ENCODE measurements at places on chromosomes 6 and 20.

GRCh38 chr6:136467186-136467585 lies 83.0 kb downstream of the MAP7 start:
- no peak for DNase-seq

GRCh38 chr20:50311308-50312001 lies 120.8 kb downstream of the CEBPB start:
- DNase-seq, result no peak

DNA sequence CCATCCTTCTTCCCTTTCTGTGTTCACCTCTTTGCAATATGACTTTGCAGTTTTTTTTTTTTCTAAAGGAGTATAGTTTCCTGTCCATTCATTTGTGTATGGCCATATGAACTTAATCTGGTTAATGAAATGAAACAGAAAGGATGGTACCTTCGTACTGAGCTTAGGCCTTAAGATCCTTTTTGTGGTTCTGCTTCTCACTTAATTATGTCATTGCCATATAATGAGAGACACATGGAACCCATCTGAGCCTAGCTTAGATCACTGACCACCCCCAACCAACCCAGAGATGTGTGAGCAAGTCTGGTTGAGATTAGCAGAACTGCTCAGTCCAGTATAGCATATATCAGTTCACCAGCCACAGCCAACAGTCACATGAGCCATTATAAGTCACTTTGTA lies 1179.6 kb downstream of the HACE1 start:
- DNase-seq, result no peak

GRCh38 chr6:44078827-44079671 lies 48.2 kb downstream of the MRPL14 start:
- no peak for DNase-seq

DNA sequence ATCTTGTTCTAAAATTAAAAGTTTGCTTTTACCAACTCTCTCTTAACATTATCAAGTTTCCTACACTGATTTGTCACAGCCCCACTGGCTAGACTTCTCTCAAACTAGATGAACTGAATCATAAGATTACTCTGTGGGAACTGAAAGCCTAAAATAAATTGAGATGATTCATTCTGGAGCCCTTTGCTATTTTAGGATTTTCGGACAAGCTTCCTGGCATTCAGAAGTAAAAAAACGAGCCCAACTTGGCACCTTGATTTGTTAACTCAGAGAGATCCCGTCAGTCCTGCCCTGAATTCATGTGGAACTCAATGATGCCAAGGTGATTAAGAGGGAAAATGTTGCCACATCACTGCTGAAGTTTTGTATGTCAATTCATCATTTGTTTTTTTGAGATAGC lies 122.0 kb upstream of the NRSN1 start:
- DNase-seq, result no peak

DNA sequence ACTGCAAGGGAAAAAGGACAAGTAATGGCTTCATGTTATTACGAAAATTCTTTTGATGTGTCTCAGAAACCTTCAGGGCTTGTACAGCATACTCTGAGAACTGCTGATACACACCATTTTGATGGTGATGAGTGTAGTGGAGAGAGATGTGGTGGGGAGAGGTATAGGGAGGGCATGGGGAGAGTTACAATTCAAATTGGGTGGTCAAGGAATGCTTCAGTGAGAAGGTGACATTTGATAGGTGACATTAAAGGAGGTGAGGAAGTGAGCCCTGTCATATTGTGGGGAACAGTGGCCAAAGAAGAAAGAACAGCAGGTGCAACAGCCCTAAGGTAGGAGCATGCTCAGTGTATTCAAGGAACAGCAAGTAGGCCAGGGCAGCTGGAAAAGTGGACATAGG lies 318.9 kb downstream of the CLIC5 start:
- DNase-seq, result no peak

DNA sequence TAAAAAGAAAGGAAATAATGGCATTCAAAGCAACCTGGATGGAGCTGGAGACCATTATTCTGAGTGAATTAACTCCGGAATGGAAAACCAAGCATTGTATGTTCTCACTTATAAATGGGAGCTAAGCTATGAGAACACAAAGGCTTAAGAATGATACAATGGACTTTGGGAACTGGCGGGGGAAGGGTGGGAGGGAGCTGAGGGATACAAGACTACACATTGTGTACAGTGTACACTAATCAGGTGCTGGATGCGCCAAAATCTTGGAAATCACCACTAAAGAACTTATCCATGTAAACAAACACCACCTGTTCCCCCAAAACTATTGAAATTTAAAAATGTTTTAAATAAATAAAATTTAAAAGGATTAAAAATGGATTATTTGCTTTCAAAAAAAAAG lies 4.1 kb upstream of the HLA-E start:
- DNase-seq, result no peak

- peak; percentile 36 for DNase-seq
These were observed 252.9 kb upstream of the MAN1A1 start for GRCh38 chr6:119602215-119603178.

GRCh38 chr6:111662072-111662793 lies 56.6 kb upstream of the TRAF3IP2 start:
- no peak for DNase-seq

- DNase-seq, result no peak
These were observed 191.6 kb upstream of the PRDM1 start for GRCh38 chr6:105894556-105894955.

GRCh38 chr20:46703435-46703834 lies 6.0 kb upstream of the SLC2A10 start:
- no peak for DNase-seq

DNA sequence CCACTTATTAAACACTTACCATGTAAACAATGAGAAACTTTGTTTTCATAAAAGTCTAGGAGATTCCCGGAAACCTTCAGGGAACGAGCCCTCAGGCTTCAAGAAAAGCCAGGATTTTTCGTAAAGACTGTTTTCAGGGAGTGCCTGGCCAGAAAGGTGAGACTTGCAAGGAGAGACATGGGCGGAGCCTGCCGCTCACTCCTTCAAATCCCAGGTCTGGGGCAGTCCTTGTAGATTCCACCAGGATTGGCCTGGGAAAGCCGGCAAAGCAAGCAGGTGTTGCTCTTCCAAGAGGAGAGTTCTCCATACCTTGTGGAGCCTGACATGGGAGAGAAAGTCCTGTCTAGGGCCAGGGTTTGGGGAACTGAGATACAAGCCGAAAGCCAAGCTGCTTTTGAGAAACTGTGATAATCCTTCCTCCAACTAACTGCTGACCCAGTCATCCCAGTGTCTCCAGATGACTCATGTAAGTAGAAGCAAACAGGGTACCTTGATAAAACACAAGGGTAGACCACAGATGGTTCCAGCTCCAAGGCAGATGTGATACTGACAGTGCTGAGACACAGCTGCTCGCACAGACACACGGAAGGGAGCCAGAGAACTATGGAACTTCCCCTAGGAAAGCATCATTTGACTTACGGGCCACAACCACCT lies 69.4 kb upstream of the NAA20 start:
- DNase-seq, result no peak

DNA sequence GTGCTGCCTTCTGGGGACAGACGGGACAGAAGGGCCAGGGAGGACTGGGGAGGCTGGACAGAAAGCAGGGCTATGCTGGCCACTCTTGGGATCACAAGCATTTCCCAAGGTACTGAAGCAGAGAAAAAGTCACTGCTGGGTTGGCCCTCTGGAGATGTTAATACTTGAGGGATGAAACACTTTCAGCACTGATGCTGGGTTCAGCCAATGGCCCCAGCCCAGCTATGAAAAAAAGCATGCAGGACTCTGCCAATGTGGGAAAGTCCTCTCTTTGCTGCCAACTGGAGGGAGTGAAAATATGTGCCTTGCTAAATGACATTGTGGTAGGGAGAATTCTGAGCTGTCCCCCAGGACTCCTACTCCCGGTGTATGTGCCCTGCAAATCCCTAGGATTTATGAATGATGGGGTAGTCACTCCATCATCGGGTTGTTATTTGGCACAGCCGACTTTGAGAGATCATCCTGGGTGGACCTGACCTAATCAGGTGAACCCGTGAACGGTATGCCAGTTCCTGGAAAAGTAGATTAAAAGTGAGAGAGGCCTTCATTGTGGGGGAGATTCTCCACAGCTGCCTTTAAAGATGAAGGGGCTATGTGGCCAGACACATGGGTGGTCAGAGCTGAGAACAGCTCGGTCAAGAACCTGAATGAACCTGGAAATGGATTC lies 119.9 kb upstream of the TRAF3IP2 start:
- DNase-seq, result no peak

DNA sequence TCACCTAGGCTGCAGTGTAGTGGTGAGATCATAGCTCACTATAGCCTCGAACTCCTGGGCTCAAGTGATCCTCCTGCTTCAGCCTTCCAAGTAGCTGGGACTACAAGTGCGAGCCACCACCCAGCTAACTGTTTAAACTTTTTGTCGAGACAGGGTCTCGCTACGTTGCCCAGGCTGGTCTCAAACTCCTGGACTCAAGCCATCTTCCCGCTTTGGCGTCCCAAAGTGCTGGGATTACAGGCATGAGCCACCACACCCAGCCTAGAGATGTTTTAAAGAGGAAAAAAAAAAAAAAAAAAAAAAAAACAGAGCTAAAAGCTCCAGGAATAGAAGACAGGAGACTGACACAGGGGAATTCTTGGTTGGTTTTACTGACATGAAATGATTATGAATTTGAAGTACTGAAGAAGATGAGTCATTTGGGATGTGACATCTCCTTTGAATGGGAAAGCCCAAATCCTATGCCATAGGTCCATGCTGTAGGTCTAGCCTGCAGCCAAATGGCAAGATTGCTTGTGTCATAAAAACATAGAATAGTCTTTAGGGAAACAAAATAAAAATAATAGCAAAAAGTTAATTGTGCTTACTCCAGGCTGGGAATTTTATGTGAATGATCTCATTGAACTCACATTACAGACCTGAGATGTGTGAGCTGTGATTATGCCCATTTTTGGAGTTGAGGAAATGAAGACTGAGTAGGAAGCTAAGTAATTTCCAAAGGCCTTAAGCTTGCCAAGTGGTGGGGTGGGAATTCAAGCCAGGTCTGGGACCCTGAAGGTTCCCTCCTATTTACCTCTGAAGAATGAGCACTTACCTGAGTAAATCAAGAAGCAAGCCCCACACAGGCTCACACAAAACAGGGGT lies 24.3 kb upstream of the NHSL1 start:
- DNase-seq, result no peak

DNA sequence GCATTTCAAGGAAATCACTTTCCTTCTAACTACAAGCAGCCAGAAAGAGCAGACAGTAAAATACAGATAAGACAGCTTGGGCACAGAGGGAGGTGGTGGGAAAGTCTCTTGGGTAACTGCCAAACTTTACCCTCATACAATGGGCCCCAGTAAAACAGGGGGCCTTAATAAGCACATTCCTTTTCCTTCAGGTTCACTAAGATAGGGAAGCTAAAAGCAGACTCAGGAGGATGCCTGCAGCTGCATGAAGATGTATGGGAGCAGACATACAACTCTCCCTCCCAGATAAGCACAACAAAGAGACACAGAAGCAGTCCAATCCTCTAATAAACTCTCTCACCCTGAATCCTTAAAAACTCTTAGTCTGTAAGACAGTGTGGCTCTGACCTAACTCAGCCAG lies 49.0 kb downstream of the SIM1 start:
- no peak for DNase-seq

GRCh38 chr20:37072293-37073196 lies 23.3 kb downstream of the RBL1 start:
- DNase-seq, result no peak

- peak; percentile 14 for DNase-seq
These were observed 8.4 kb downstream of the GMDS start for GRCh38 chr6:2237001-2237400.

DNA sequence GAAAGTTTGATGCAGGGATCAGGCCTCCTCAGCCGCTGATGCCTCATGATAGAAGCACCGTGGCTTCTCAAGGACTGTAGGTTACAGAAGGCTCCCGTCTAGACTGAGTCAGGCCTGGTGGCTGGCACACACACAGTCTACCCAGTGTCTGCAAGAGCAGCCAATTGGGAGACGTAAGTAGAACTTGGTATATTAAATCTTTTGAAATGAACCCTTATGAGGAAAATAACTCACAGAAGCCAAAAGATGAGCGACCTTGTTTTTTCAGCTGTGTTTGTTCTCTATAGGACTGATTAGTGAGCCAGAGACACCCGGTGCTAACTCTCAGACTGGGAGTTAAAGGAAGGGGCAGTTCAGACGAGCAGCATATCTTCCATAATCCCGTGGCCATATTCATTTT lies 5.9 kb upstream of the PDE10A start:
- DNase-seq, result no peak

- no peak for DNase-seq
These were observed 5.6 kb downstream of the TRAM2 start for GRCh38 chr6:52571099-52571755.

DNA sequence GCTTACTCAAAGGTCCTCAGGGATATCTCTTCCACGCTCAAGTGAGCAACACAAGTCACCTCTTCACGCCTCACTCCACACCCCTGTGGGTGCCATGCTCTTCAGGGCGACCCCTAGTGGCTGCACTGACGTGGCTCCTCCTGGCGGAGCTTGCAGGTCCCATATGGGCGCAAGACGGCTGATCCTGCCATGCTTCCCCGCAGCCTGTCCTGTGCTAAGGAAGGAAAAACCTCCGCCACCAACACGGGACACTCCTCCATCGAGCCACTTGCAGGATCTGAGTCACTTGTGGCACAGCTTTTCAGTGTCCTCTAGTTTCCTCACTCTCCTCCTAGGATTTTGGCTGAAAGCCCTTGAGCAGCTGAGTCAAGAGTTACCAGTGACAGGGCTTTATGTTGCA lies 90.7 kb downstream of the KHDC1L start:
- DNase-seq, result no peak

- DNase-seq, result no peak
These were observed 187.0 kb downstream of the TAF4 start for GRCh38 chr20:61878478-61879302.

GRCh38 chr6:131038597-131039344 lies 24.3 kb downstream of the EPB41L2 start:
- no peak for DNase-seq

GRCh38 chr6:53869964-53870363 lies 75.2 kb downstream of the LRRC1 start:
- DNase-seq, result peak; percentile 38

DNA sequence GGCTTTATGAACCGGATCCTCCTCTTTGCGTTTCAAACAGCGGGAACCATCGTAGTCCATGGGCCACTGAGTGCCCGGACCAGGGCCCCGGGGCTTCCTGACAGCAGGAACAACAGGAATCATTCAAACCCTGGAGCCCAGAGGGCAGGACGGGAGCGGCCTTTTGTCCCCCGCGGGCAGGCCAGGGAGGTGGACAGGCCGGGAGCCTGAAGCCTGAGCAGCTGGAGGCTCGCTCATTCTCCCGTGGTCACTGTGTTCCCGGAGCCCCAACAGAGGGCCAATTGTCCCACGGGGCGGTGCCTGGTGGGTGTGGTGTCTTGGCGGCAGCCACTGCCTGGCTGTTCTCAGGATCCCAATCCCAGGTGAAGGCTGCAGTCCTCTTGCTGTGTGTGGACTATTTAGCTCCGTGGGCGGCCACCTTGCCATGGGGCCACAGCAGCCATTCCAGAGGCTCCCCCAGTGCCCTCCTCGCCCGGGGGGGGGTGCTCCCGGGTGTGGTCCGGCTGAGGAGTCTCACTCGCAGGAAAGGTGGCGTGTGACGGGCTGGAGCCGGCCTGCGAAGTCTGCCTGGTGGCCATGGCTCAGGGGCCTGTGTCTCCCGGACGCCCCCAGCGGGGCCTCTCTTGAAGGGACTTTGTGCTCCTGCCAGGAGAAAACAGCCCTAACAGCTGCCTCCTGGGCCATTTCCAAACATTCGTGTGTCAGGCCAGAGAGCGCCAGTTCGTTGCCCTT lies 77.2 kb upstream of the BHLHE23 start:
- DNase-seq, result no peak

- peak; percentile 29 for DNase-seq
These were observed 73.2 kb downstream of the LY86 start for GRCh38 chr6:6661684-6662083.

- DNase-seq, result no peak
These were observed 19.6 kb downstream of the NTSR1 start for GRCh38 chr20:62728028-62728780.

GRCh38 chr6:28860581-28860980 lies 63.2 kb downstream of the TRIM27 start:
- no peak for DNase-seq

Measured in kidney glomerular epithelial cell (primary cell).